ENCODE measurements at places on chromosomes 13 and 19.

GRCh38 chr13:20431080-20431479 is 94.6 kb downstream of the CRYL1 start:
- no peak for DNase-seq

GRCh38 chr19:14375055-14375581 is 6.1 kb upstream of the ADGRE5 start:
- no peak for DNase-seq

DNA sequence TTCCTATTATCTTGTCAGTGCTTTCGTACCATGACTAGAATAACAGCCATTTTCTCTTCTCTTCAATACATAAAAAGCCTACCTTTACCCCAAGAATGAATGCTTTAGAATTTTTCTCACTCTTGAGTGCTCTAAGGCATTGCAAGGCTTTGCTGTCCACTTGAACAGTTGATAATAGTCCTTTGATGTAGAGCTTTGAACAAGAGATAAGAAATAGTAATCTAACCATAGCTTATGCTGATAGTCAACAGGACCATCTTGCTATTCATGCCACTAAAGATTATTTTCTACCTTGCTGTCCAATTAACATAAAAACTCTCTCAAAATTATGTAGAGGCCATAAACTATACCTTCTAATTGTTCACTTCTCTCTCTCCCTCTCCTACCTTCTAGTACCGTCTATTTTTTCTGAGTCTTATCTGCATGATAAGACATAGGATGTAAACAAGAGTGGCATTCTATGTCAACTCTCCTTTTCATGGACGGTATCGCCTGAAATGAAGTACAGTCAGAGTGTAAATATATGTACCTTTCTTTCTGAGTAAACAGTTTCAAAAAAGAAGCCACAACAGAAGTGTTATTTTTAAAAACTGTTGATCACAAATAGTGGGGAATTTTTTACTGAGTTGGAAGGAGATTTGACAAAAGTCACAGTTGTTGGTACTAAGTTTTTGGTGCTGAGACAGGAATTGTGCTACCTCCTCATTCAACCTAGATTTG is 297.9 kb downstream of the NDFIP2 start:
- DNase-seq = no peak

- no peak for DNase-seq
These were observed 55.2 kb downstream of the VWA8 start for GRCh38 chr13:41905600-41906254.

- DNase-seq = no peak
These were observed 821.9 kb downstream of the DACH1 start for GRCh38 chr13:71045101-71045500.

- DNase-seq = no peak
These were observed 3.8 kb downstream of the APC2 start for GRCh38 chr19:1453525-1454364.

DNA sequence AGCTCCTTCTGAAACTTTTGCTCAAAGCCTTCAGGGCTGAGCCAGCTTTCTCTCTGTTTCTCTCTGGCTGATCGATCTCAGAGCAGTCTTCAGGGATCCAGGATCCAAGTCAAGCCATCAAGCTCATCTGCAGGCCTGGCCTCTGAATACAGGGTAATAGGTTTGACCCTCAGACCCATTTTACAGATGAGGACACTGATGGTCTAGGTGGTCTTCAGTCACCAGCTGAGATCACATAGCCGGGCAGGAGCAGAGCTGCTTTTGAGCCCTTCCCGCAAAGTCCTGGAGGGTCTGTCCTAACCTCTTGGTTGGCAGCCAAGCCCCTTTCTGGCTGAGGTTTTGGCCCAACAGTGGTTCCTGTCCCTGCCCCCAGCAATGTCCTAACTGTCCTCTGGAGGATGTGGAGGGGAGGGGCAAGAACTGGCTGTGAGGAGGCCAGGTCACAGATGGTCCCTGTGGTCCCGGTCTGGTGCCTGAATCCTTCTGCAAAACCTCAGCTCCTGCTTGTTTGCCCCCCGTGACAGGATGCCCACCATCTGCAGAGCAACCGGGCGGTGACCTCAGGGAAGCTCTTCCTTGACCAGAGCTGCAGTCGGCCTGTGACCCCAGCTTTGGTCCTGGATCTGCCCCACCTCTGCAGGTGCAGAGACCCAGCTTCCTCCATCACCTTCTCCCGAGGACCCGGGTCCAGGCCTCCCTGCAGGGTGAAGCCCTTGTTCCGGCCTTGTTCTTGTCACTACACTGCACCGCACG is 5.8 kb upstream of the PEAK3 start:
- no peak for DNase-seq

DNA sequence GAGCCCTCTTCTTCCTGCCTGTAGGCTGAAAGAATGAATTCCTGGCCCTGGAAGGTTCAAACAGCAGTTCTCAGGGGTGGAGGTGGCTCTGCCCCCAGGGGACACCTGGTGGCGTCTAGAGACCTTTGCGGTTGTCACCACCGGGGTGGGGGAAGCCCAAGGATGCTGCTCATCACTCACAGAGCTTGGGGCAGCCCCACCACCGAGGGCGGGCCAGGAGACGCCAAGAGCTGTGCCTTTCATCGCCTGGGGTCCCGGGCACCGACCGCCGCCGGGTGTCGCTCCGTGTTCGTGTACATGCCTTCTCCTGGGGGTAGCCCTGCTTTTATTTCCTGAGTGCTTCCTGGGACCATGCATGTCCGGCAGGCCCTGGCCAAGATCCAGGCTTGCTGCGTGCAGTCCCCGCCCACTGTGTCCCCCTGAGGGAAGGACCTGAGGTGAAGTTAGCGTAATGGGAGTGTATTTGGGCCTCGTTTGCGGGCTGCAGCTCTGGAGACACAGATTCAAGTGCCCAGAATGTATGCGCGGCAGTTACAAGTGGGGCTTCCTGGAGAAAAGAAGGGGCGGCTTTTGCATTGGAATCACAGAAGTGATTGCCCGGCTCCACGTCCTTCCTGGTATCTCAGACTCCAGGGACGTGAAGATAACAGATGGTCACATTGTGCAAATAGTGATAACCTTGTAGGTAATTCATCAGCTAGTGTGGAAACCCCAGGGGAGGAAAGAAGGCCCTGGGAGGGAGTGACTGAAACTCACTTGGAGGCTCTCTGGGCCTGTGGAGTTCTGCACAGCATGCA is 7.8 kb downstream of the DOT1L start:
- DNase-seq = no peak

GRCh38 chr13:59409634-59410200 is 754.0 kb downstream of the DIAPH3 start:
- DNase-seq = no peak

GRCh38 chr19:4624733-4625362 is 14.5 kb upstream of the TNFAIP8L1 start:
- DNase-seq = no peak

DNA sequence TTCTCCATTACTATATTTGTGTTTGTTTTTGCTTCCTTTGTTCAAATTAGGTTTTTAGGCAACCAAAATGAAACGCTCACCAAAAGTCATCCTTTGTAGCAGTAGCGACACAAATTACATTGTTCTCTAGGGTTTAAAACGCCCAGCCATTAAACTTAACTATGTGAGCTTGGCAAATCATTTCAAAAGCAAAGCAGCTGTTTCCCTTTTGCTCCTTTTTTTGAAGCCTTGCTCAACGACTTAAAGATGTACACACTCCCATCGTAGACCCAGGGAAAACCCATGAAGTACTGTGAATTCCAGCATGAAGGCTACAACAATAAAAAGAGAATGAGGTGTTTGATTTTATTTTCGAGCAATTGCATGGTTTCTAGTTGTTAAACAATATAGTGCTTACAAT is 106.7 kb downstream of the RAP2A start:
- no peak for DNase-seq

DNA sequence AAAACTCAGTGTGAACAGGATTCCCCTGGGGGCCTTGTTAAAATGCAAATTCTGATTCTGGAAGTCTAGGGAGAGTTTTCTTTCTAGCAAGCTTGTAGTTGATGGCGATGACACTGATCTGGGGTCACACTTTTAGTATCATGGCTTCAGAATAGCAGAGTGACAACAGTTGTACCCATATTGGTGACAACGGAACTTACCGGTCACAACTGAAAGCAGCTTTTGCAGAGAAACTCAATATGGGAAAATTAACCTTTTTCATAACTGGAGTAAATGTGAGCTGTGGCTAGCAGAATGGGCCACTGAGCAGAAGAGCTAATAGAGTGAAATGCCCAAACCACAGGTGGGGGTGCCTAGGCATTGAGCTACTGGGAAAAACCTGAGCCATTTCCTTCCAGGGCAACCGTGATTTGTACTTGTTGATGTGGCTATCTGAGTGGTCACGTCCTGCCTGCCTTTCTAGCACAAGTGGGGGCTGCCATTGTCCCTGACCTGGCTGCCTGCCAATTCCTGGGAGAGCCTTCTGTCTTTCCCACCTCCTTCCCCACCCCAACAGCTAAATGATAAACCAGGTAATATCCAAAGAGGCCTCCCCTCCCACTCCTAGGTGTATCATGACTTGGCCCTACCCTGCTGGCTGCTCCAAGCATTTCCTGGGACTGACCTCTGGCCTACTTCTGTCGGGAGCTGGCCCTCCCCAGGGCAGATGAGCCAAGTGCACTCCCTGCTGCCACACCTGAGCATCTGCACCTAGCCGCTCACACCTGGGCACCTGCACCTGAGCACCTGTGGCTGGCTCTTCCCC is 1.7 kb upstream of the SLC10A2 start:
- DNase-seq = no peak

DNA sequence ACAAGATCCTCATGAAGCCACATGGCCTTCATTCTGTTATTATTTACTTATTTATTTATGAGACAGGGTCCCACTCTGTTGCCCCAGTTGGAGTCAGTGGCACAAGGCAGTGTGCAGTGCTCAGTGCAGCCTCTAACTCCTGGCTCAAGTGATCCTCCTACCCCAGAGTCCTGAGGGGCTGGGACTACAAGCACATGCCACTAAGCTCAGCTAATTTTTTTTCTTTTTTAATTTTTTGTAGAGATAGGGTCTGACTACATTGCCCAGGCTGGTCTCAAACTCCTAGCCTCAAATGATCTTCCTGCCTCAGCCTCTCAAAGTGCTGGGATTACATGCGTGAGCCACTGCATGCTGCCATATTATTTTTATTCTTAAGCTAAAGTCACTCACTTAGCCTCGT is 241.4 kb downstream of the UQCRFS1 start:
- no peak for DNase-seq

GRCh38 chr13:113105921-113106452 is 396 bp downstream of the F7 start:
- DNase-seq = no peak

- DNase-seq = no peak
These were observed 37.3 kb downstream of the IL12RB1 start for GRCh38 chr19:18049385-18049784.

DNA sequence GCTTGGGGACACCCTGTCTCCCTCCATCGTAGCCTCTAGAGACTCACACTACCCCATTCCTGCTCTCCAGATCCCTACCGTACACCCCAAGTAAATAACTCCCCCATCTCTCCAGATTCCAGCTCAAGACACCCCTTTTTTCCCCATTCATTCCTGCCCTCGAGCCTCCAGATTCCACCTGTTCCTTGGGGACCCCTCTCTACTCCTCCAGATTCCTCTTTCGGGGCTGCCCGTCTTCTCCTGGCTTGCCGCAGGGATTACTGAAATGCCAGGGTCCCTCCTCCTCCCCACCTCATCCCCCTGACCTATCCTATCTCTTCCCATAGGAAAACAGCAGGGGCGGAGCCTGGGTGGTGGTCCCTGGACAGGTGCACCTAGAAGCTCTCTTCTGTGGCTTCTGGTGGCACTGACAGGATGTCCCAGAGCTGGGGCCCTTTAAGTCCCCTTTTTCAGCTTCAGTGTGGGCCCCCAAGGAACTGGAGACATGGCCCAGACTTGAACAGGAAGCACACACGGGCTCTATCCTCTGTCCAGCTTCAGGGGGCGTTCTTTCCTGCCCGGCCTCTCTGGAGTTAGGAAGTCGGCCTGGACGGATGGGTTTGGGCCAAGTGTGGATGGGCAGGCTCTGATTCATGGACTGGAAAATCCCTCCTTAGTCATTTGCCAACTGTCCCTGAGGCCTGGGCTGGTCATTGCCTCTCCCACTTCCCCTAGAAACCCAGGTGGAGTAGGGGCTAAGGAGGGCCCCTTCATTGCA is 1.2 kb downstream of the ZSWIM4 start:
- no peak for DNase-seq

- no peak for DNase-seq
These were observed 72.4 kb downstream of the COL4A1 start for GRCh38 chr13:110234532-110234931.

DNA sequence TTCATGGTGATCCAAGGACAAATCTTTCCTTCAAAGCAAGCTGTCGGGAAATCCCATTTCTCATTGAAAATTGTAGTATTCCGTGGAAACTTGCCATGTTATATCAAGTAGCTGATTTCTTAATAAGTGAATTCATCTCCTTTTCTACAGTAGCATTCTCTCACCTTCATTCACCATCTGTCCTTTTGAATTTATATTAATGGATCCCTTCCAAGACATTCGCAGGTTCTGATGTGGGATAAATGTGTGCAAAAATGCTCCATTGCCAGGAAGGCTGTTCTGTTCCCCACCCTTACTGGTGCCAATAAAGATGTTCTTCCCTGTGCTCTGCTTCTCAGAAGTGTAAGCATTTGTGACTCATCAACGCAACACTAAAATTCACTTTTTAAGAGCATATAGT is 36.2 kb downstream of the AMER2 start:
- no peak for DNase-seq

GRCh38 chr13:100648354-100648753 is 26.2 kb downstream of the TMTC4 start:
- DNase-seq = no peak

- DNase-seq = no peak
These were observed 20.8 kb downstream of the DPF1 start for GRCh38 chr19:38203197-38203596.

- DNase-seq = no peak
These were observed 7.1 kb downstream of the RBM26 start for GRCh38 chr13:79398915-79399314.

DNA sequence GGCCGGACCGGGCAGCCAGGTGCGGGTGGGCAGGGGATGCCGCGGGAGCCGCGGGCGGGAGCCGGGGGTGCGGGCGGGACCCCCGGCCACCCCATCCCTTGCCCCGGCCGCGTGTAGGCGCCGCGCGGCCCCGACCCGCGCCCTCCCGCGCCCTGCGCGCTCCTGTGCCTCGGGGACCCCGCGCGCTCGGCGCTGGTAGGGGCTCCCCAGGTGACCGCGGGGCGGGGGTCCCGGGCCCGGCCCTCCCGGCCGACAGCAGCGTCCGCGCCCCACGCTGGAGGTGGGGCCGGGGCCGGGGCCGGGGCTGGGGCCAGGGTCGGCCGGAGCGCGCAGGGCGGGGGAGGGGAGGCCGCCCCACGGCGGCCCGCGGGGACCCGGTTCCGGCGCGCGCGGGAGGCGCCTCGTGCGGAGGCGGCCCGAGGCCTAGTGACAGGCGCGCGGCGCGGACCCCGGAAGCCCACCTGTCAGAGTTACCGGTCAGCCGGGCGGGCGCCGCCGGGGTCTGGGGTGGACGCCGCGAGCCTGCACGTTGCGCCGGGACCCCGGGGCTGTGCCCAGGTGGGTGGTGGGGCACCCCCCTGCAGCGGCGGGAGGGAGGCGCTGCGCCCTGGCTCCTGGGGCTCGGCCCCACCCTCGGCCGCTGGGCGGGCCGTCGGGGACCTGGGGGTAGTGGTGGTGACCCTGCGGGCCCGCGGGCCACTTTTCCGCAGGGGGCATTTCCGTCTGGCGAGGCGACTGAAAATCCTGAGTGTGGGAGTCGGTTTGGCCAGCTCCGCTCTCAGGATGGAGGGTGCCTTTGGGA is 518 bp downstream of the TFDP1 start:
- no peak for DNase-seq

- DNase-seq = no peak
These were observed 823.9 kb upstream of the SLITRK1 start for GRCh38 chr13:84705982-84706710.

Measured in chondrocyte (in vitro differentiated cells).